Kidney glomerular epithelial cell (primary cell): ENCODE measurements at places on chromosomes 12 and 14.

DNA sequence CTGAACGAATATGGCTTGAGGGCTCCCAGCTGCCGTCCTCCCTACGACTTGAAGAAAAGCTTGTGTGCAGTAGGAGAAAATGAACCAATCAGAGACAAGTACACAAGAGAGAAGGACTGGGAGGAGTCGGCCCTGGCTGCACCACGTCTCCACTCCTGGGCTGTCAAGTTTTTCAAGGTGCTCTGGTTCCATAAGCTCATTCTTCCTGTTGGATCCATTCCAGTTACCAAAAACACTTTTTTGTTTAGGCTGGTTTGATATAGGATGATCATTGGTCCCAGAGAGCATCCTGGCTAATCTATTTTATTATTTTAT is 2.8 kb upstream of the A2ML1 start:
- no peak for DNase-seq

DNA sequence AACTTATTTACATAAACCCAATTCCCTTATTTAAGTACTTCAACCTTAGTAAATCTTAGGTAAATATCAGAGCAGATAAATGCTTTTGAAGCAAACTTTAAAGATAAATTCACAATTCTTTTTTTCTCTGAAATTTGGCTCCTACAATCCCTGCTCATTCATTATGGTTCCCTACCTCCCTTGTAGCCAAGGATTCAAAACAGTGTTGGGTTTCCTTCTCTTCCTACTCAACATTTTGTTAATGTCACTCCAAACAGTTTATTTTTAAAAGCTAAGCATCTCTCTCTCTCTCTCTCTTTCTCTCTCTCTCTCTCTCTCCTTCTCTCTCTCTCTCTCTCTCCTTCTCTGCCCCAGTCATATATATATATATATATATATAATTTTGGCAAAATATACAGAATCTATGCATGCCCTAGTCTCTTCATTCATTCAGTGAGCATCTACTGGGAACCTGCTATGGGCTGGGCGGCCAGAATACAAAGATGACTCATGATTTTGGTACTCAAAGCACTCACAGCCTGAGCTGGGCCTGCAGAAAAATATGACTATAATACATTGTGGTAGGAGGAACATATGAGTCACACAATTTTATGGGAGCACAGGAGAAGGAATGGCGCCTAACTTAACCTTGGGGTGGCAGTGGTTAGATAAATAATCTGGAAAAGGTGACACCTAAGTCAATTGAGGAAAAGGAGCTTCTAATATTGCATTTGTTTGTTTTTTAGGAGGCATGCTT is 123.7 kb upstream of the DHRS4 start:
- peak; percentile 94 for DNase-seq

GRCh38 chr14:25463480-25463879 is 413.5 kb upstream of the STXBP6 start:
- DNase-seq: no peak

DNA sequence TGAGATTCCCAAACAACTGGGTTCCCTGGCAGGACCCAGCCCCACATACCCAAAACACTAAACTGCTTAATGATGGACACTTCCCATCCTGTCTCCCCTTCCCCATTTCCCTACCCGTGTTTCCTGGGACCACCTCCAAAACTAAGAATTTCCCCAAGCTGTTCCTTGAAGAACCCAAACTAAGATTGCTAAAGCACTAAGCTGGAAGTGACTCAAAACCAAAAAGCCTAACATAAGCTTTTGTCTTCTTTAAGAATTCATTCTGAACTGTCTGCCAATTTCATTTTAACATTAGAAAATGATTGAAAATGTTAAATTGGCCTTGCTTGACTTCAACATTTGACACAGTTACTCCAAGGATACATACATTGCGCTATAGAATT is 29.5 kb upstream of the STAB2 start:
- no peak for DNase-seq

DNA sequence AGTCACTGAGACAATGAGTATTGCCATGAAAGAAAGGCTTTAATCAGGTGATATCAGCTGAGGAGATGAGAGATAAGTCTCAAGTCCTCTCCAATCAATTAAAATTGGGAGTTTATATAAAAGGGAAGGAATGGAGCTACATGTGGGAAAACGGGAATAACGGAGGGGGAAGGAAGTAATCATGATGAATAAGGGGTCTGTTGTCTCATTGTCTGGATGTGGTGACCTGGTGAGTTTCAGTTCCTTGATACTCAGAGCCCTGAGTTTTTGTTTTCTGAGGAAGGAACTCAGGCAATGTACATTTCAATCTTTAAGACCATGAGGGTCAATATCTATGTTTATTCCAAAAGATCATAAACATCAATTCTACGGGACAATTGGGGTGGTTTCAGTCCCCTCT is 198.8 kb downstream of the KITLG start:
- no peak for DNase-seq

DNA sequence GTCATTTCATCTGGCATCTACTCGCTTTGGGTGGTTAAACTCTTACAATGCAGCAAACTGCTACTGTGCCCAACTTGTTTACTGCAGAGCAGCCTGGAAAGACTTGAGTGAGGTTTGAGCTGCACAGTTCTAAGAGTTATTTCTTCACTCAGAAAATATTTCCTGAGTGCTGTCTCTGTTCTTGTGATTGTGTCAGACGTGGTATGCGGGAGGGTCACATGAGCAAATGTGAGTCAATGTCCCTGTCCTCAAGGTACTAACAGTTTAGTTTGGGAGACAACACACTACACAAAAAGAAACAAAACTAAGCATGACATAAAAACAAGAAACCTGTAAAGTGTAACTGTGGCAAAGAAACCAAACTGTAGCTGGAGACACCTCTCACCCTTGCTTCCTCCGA is 32.4 kb downstream of the FLVCR2 start:
- no peak for DNase-seq

GRCh38 chr14:99352688-99353280 is 80.8 kb upstream of the BCL11B start:
- no peak for DNase-seq

GRCh38 chr12:14283489-14284144 is 81.9 kb upstream of the ATF7IP start:
- no peak for DNase-seq

- DNase-seq: no peak
These were observed 28.2 kb downstream of the DAD1 start for GRCh38 chr14:22560662-22561365.

DNA sequence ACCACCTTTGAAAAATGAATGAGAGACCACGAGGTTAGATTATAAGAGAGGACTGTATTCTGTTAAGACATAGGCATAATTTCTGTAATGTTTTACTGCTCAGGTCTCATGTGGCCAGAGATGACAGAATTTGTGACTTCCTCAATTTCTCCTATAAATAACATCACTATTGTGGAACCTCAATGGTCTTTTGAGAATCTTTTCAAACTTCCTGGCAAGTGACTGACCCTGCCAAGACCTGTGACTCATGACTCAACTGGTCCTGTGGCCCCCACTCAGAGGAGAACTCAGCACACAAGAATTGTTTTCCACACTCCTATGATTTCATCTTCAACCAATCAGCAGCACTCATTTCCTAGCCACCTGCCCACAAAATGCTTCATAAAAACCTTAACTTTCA is 508.2 kb upstream of the ATP2B1 start:
- peak; percentile 7 for DNase-seq

- DNase-seq: no peak
These were observed 142.8 kb downstream of the BTG1 start for GRCh38 chr12:92002673-92003382.

DNA sequence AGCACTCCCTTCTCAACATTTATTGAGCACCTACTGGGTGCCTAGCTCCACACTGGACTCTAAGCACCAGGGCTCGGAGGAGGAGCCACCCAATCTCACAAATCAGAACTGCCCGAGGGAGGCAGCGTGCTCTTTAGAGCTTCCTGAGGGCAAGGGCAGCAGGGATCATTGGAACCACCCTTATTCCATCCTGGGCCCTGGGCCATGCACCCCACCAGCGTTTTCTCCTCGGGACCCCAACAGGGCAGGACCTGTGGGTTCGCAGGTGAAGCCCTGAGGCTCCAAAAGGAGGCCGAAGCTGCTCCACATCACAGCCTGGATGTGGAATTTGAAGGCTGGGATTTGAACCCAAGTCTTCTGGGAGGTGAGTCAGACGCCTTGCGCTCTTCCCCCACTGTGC is 15.4 kb downstream of the TMEM119 start:
- no peak for DNase-seq

DNA sequence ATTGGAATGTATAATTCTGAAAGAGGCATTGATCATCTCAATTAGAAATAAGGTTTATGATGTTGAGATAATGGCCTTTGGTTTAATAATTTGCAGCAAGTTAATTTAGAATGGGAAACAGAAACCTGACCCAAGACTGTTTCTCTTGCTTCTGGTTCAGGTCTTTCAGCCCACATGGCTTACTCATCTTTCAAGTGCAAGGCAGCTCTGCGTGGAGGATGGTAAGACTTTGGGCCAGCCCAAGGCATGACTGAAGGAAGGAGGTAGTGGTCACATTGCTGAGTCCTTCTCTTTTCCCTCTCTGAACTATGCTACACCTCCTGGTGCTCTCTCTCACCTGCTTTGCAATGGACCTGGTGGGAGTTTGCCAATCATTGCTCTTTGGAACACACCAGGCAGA is 98.7 kb downstream of the CAND1 start:
- peak; percentile 76 for DNase-seq

GRCh38 chr12:25557830-25558436 is 4.8 kb upstream of the LMNTD1 start:
- DNase-seq: peak; percentile 46

DNA sequence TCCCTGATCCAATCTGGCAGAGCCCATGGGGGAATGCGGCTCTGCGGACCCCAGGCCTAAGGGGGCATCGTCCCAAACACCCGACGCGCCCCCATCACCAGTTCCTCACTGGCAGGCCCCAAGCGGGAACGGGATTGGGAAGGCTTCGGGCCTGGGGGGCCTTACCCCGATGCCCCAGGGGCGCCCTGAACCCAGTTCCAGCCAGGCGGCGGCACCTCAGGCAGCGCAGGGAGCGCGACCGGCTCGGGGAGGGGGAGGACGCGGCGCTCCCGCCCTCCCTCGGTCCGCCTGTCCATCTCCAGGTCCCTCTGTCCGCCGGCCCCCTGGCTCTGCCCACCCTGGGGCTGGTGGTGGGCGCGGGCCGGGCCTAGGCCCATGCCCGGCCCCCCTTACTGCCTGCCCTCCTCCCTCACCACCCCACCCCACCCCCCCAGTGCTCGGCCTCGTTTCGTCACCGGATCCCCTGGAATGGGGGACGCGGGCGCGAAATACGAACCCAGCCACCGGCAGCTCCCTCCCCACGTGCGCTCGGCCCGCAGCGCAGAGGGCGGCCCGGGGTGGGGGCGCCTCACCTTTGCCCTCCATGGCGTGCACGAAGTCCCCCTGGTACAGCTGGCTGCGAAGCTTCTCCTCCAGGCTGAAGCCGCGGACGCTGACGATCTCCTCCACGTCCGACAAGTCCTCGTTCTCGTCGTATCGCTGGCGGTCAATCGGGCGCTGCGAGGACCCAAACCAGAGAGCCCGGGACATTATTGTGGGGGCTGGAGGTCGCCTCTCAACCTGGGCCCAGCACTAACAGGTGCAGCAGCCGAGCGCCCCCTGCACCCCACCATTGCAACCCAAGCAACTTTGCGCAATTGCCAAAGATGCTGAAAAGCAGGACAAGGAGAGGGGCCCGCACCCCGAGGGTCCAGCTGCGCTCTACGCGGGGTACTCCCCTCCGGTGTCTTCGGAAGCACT is 2.3 kb downstream of the KDM2B start:
- DNase-seq: no peak

- DNase-seq: peak; percentile 40
These were observed 764 bp downstream of the RBM25 start for GRCh38 chr14:73058922-73059673.

DNA sequence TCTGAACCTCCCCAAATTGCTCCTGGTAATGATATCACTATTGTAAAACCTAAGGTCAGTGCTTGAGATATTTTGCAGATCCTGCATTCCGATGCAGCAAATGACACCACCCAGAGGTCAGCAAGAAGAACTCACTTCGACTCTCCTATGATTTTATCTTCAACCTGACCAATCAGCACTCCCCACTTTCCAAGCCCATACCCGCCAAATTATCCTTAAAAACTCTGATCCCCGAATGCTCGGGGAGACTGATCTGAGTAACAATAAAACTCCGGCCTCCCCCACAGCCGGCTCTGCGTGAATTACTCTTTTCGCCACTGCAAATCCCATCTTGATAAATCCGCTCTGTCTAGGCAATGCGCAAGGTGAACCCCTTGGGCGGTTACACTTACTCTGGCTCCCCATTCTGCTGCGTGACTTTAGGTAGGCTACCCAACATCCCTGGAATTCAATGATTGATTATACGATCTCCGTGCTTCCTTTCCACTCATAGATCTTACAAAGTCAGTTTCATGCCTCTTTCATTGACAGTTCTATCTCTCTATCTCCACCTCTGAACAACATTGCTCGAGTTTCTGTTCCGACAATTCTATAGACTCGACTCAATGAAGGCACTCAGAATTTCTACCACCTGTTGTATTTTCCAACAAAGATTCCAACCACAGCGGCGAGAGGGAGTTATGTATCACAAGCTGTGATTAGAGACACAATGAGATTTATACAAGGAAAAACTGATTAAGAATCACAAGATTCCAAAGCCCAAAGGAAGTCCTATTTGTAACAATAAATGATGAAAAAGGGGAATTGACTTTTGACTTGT is 939 bp downstream of the NPC2 start:
- peak; percentile 72 for DNase-seq

DNA sequence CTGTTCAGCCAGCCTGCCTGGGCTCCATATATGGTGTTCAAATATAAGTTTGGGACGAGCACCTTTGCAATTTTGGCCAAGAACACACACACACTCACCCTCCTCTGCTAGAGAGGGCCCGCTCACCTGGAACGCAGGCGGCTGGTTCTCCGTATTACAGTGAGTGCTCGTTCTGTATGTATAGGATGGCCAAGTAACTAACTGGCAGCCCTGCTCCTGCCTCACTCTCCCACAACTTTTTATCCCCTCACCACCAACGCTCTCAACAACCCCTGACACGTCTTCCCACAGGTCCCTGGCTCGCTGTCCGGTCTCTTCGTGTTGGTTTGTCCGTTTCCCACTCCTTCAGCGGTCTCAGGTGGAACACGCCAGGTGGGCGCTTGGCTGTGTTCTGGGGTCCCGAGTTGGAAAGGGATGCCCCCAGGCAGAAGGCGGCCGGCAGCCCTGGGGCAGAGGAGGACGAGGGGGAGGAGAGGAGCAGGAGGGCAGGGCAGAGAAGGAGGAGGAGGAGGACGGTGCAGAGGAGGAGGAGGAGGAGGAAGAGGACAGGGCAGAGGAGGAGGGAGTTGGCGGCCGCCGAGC is 398 bp upstream of the MSRB3 start:
- DNase-seq: no peak

GRCh38 chr12:68609998-68610369 is 715 bp upstream of the RAP1B start:
- DNase-seq: no peak

DNA sequence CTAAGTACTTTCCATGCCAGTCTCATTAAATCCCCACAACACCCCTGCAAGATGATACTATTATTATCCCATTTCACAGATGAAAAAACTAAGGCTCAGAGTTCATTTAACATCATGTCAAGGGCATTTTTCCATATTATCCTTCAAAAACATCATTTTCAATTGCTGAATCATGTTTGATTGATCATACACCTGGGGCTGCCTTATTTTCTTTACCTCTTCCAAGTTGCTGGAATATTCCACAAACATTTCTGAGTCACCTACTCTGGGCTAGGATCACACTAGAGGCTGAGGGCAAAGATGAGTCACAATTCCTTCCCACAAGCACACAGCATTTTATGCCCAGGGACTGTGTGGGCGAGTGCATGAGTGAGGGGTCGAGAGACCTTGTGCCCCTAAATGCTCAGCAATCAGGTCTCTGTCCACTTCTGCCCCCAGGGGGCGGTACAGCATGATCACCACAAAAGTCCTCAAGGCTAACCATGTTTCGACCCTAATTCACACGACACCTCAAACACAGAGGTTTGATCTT is 14.1 kb upstream of the TMEM119 start:
- peak; percentile 94 for DNase-seq
